ENCODE measurements at places on chromosomes 13 and 19.
A peak's percentile ranks its signal among the peaks of the same experiment; 100 is the strongest.

GRCh38 chr13:60661521-60661920 is 264.5 kb downstream of the TDRD3 start:
- DNase-seq, result no peak

DNA sequence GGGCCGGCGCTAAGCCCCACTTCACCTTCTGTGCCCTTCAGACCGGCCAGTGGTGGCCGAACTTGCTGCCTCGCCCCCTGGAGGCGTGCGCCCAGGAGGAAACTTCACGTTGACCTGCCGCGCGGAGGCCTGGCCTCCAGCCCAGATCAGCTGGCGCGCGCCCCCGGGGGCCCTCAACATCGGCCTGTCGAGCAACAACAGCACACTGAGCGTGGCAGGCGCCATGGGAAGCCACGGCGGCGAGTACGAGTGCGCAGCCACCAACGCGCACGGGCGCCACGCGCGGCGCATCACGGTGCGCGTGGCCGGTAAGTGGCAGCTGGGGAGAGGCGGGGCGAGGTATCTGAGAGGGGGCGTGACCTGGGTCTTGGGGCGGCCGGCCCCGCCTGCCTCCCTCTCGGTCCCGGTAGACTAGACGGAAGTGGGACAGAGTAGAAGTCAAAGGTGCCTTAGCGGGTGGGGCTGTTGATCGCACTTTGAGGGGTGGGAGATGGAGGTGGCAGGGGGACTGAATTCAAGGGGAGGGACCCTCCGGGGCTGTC is 5.6 kb downstream of the ICAM5 start:
- no peak for DNase-seq

DNA sequence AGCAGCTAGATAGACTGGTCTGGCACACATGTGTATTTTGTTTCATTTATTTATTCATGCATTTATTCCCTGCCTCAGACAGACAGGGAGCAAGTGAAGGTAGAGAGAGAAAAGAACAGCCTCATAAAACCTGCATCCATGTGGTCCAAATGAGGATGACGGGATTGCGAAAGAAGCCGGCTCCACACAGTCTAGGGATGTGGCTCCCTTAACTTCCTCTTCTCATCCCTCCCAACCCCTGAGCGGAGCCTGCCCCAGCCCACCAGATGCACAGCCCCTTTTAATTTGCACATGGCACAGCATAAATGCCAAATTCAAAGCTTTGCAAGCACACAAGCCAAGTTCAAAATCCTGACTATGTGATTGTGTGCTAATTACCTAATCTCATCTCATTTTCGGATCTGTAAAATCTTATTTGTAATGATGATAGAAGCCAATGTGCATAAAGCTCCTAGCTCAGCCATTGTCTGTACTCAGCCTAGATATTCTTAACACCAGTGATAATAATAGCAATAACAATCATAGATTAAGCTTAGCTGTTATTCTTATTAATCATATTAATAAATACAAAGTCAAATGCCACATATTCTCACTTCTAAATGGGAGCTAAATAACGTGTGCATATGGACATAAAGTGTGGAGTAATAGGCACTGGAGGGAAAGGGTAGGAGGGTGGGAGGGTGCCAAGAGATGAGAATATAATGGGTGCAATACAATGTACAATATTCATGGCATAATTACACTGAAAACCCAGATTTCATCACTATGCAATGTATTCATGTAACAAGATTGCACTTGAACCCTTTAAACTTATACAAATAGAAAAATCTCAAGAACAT is 156.3 kb downstream of the DCT start:
- no peak for DNase-seq

GRCh38 chr13:36054041-36054440 is 77.1 kb downstream of the DCLK1 start:
- no peak for DNase-seq

DNA sequence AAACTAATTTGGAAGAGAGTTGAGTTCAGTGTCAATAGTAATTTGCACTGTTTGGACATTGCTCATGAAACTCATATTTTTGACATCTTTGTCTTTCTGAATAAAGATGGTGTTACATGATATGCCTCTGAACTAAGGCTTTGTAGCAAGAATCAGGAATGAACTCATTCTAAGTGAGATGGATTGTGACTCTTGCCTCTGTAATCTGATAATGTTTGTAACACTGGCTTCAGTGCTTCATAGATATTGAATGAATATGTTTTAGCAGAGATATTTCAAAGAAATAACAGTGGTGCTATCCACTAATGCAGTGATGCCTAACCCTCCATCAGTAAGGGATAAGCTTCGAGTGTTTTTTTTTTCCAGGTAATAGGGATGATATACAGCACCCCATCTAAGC is 32.9 kb downstream of the TEX26 start:
- no peak for DNase-seq

DNA sequence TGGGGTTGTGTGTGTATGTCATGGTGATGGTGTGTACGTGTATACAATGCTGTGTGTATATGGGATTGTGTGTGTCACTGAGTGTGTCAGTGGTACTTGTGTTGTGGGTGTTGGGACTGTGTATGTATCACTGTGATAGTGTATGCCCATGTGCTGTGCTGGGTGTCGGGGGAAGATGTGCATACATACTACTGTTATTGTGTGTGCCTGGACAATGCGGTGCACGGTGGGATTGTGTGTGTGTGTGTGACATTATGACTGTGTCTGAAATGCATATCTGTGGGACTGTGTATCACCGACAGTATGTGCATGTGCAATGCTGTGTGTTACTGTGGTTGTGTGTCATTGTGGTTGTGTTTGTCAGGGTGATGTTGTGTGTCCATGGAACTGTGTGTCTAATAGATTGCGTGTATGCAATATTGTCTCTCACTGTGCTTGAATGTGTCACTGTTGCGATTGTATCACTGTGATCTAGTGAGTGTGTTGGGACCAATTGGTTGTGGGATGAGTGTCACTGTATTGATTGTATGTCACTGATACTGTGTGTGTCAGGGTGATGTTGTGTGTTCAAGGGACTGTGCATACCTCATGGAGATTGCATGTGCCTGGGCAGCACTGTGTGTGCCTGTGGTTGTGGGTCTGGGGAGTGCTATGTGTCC is 11.0 kb upstream of the BBC3 start:
- DNase-seq, result no peak

- DNase-seq, result no peak
Measured at GRCh38 chr13:110652231-110652730, 36.9 kb downstream of the NAXD start.

- peak; percentile 37 for DNase-seq
Measured at GRCh38 chr19:49019242-49019932, 2.5 kb upstream of the LHB start.

GRCh38 chr13:34420702-34421346 is 521.2 kb upstream of the NBEA start:
- no peak for DNase-seq

- no peak for DNase-seq
Measured at GRCh38 chr13:101640788-101641400, 188.4 kb downstream of the ITGBL1 start.

GRCh38 chr19:7006135-7006704 is 15.0 kb downstream of the MBD3L2B start:
- DNase-seq, result no peak

GRCh38 chr19:49591731-49592485 is 926 bp downstream of the PRR12 start:
- DNase-seq, result no peak

DNA sequence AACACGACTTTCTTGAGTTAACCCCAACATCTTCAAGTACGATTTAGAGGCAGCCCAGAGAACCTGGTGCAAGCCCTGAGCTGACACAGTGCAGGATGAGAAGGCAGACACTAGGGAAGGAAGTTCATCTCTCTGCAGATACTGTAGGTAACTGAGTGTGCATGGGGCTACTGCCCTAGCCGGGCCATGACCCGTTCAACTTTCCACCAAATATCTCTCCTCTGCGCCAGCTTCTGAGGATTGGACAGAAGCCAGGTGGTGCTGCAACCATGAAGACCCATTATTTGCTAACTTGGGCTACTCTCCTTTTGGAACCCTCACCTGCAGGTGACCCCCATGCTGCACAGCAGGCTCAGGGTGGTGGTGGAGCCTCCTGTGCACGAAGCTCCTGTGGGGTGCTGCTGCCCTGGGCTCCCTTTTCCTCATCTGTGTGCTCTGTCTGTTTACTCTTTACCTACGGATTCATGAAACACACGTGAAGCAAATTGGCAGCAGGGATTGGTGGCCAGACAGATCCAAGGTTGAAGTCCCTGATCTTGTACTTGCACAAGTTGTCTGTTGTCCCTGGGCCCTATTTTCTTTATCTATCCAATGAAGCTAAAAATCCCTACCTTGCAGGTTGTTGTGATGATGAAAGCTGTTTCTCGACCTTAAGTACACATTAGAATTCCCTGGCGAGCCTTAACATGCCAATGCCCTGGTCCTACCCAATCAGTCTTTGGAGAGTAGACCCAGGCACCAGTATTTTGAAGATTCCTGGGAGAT is 227.8 kb downstream of the LACC1 start:
- DNase-seq, result no peak

Data from stimulated activated CD4-positive, alpha-beta T cell treated with anti-CD3 and anti-CD28 coated beads, Interleukin-15, amount 100 ng/mL, for 1 hour (primary cell).